ENCODE measurements at places on chromosomes 6 and 20. TPM values are rescaled to one million over a fixed set of nuclear protein-coding genes. Genes with fewer than 3 reads are reported as not detected.

LTB gene
- total RNA-seq, result not detected

DBNDD2 gene
- 15.4 TPM for total RNA-seq

CST2 gene
- not detected for total RNA-seq

TLDC2 gene
- not detected for total RNA-seq

DEFB121 gene
- total RNA-seq, result not detected

IMPG1 gene
- total RNA-seq, result not detected

SYS1 gene
- 22.1 TPM for total RNA-seq

GJA1 gene
- 101 TPM for total RNA-seq

MYMX gene
- total RNA-seq, result not detected

LHFPL5 gene
- 0.07 TPM for total RNA-seq

BPIFB2 gene
- total RNA-seq, result not detected

SLC17A3 gene
- not detected for total RNA-seq
